Jurkat, Clone E6-1 (cell line): ENCODE measurements at places on chromosomes 6 and 20.

GRCh38 chr20:28562510-28562898 is 2695.0 kb upstream of the DEFB115 start:
- DNase-seq = no peak

- DNase-seq = no peak
Observed at GRCh38 chr6:131122007-131122406, 13.3 kb upstream of the AKAP7 start.

GRCh38 chr20:37446286-37447032 is 74.6 kb upstream of the NNAT start:
- DNase-seq = no peak

- DNase-seq = no peak
Observed at GRCh38 chr20:8932192-8933165, 136.4 kb upstream of the PLCB4 start.

DNA sequence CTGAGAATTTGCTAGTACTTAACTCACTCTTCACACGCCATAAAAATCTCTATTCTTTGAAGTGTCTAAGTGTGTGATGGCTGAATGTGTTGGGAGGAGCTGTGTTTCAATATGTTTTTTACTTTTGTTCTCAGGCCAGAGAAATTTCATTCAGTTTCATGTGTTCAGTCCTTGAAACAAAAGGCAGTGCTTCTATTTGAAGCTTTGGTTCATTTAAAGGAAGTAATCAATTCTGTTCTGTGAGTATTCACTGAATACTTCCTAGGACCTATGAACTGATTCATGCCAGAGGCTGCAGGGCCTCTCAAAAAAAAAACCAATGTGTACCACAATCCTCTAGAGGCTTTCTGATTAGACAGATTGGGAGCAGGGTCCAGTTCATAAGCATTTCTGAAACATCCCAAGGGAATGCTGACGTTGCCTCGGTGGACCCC is 12.4 kb upstream of the F13A1 start:
- no peak for DNase-seq

DNA sequence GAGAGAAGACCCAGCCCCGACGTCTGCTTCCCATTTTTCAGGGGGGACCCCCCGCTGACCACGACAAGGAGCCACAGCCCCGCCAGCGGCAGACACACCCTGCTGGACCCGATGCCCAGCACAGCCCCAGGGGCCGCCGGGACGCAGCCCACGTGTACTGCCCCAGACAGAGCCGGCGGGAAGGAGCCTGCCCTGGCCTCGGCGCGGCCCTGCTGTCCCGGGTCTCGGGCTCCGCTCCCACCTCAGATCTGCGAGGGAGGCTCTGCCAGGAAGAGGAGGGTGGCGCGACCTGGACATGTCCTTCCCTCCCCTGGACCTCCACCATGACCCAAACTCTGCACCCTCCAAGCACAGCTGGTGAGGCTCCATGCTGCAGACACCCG is 54.7 kb downstream of the KCNQ2 start:
- DNase-seq = no peak

DNA sequence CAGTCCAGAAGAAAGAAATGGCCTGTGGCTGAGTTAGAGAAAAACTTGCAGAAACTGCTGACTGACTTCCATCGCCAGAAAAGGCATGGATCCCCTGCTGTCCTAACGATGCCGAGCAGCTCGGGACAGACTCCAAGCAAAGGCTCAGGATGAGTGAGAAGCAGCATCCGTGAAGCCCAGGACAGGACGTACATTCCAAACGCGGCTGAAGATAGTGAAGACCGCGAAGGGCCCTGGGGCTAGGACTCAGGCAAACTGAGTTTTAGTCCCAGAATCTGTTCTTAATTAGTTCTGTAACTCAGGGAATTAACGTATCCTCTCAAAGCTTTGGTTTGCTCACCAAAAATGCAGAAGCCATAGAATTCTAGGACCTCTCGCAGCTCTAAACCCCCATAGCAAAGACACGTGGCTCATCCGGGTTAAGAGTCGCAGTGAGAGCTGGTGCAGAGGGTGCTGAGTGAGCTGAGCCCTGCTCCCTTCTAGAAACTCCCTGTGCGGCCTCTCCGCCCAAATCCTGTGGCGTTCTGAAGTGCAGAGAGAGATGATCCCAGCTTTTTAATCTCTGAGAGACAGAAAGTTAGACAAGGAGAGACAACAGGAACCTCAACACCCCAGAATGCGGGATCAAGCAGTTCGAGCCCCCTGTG is 132.9 kb upstream of the THBS2 start:
- DNase-seq = no peak

- no peak for DNase-seq
Observed at GRCh38 chr20:58073945-58074856, 154.3 kb downstream of the ANKRD60 start.

- no peak for DNase-seq
Observed at GRCh38 chr6:157471895-157472686, 91.1 kb downstream of the ZDHHC14 start.

GRCh38 chr6:22656706-22657351 is 87.5 kb downstream of the HDGFL1 start:
- no peak for DNase-seq

- no peak for DNase-seq
Observed at GRCh38 chr6:114100215-114100994, 129.5 kb upstream of the HDAC2 start.

DNA sequence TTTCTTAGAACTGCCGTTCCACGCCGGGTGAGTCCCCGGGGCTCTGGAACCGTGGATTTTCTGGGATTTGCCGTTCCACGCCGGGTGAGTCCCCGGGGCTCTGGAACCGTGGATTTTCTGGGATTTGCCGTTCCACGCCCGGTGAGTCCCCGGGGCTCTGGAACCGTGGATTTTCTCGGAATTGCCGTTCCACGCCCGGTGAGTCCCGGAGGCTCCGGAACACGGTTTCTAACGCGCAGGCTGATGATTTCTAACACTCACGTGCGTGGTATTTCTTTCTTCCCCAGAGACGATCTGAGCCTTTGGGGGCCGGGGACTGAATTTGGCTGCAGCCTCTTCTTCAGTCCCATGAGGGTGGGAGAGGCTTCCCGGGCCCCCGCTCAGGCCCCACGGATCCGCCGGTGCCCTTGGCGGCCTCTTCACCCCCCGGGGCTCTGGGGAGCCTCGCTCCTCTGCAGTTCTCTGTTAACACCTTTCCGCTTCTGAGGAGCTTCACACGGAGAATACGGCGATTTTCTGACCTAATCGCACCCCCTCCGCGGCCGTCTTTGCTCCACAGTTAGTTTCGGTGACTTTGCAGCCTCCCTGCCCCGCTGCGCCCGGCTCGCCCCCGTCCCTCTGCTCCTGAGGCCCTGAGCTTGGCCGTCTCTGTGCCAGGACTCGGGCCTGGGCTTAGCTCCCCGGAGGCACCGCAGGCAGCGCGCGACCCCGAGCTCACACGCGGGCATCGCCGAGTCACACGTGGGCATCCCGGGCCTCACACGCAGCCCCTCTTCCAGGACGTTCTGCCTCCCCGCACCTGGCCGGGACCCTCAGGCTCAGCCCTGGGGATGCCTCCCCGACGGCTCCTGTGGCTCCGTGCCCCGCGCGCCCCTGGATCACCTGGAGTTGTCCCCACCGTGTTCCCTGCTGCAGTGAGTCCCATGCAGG is 7.2 kb upstream of the KIF25 start:
- DNase-seq = no peak

DNA sequence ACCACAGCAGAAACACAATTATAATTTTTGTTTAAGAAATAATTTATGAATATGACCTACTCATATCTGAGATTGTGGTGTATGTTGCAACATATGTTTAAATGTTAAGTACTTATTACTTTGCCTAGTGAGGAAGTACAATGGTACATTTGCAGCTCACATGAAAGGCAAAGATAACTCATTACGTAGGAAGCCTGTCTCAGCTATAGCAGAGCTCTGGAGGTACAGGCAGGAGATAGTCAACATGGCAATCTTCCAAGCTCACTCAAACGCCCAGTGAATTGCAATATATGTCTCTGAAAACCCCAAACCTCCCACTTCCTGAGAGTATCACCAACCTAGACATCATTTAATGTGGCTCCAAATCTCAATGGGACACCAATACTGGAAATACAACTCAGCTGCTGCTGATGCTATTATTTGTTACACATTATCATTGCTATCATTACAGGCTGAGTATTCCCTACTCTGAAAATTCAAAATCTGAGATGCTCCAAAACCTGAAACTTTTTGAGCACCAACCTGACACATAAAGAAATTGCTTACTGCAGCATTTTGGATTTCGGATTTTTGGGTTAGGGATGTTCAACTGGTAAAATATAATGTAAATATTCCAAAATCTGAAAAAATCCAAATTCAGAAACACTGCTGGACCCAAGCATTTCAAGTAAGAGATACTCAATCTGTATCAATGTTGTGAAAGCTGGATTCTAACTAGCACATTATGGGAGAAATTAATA is 25.1 kb upstream of the GSTA4 start:
- DNase-seq = peak; percentile 81

GRCh38 chr6:105184921-105185320 is 5.1 kb upstream of the POPDC3 start:
- DNase-seq = no peak

GRCh38 chr20:38207621-38208020 is 42.6 kb upstream of the TGM2 start:
- DNase-seq = no peak
